ENCODE measurements at places on chromosomes 5 and 9. TPM values are rescaled to one million over a fixed set of nuclear protein-coding genes. Genes with fewer than 3 reads are reported as not detected.

DNA sequence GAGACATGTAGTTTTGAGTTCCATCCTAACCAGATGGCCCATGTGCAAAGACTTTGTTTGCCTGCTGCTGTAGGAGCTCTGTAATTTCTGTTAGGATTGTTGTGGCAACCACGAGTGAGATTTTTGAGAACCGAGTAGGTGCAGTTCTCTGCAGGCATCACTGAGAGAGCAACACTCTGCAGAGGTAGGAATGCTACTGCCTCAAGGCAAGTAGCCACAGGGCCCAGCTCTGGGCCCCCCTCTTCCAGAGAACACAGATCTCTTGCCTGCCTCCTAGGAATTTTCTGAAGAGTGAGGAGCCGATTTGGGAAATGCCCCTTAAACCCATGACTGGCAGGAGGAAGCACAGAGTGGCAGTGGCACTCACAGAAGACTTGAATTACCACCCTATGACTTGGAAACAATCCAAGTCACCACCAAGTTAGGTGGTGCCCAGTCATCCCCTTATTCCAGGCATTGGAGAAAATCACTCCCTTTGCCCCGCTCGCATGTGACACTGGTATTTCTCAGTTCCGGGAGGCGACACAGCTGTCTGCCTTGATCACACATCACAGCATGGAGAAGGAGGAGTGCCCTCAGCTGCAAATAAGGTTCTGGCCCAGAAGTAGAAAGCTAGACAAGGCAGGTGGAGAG is 52.5 kb upstream of the SLC2A8 start:
- DNase-seq, result no peak

GRCh38 chr9:119284118-119284517 is 85.1 kb downstream of the BRINP1 start:
- no peak for DNase-seq

GRCh38 chr5:139413153-139413552 is 9.3 kb upstream of the SPATA24 start:
- DNase-seq, result no peak

The TLR4 gene
- 23.5 TPM for total RNA-seq

DNA sequence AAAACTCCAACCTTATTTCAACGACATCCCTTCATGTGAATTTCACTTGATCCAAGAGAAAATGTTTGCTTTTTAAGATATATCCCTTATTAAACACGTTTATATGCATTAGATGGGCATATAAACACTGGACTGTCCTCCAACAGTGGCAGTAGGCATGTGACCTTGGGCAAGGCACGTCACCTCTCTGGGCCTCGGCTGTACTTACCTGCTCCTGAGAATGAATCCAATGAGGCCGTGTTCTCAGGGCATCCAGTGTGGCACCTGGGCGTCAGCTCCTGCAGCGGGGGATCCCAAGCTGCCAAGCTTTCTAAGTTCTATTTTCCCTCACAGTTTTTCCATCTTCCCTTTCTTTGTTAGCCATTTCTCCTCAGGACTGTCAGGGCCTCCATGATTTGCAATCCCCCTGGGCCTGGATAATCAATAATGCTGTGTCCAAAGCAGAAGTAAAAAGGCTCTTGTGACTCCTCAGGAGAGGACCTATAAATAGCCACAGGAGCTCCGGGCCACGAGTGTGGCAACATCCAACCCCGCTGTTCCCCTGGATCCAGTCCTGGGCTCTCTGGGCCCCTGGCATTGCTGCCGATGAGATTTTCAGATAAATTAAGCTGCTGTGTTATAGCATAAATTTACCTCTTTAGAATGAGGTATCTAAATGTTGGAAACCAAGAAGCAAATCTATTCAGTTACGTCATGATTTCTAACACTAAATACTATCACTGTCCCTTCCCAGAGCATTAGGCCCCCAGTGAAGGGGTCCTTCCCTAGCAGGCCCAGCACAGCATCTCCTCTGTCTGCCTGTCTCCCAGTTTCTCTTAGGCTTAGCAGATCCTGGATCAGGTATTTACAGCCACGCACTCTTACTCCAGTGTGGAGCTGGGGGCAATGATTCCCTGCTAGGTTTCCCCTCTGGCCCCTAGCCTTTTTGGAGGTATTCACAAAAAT is 76.8 kb downstream of the PTPN3 start:
- no peak for DNase-seq

- no peak for DNase-seq
Observed at GRCh38 chr9:70079417-70080037, 35.9 kb downstream of the MAMDC2 start.

DNA sequence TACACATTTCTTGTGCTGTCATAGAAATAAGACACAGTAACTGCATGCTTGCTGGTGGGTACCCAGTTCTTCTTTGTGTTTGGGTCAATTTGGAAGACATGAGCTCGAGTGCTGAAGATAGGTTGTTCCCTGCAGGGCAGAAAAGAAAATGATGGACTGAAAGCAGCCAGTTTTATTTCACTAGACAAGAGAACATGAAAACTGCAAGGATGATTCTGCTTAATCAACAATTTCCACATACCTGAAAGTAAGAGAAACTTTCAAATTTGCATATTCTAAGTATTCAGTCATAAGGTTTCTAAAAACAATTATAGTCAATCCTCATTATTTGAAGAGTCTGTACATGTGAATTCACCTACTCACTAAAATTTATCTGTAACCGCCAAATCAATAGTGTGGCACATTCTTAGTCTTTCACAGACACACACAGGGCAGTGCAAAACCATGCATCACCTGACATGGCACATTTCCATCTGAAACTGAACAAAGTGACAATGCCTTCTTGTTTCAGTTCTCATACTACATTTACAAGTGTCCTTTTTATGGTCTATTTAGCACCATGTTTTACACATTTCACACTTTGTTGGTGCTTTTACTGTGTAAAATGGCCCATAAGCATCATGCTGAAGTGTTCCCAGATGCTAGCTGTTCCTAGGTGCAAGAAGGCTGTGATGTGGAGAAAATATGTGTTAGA is 56.9 kb downstream of the HOMER1 start:
- no peak for DNase-seq

The HRCT1 gene
- total RNA-seq, result 7.2 TPM

The SPINK4 gene
- not detected for total RNA-seq

- DNase-seq, result no peak
Observed at GRCh38 chr5:119840175-119840574, 210.8 kb downstream of the FAM170A start.

DNA sequence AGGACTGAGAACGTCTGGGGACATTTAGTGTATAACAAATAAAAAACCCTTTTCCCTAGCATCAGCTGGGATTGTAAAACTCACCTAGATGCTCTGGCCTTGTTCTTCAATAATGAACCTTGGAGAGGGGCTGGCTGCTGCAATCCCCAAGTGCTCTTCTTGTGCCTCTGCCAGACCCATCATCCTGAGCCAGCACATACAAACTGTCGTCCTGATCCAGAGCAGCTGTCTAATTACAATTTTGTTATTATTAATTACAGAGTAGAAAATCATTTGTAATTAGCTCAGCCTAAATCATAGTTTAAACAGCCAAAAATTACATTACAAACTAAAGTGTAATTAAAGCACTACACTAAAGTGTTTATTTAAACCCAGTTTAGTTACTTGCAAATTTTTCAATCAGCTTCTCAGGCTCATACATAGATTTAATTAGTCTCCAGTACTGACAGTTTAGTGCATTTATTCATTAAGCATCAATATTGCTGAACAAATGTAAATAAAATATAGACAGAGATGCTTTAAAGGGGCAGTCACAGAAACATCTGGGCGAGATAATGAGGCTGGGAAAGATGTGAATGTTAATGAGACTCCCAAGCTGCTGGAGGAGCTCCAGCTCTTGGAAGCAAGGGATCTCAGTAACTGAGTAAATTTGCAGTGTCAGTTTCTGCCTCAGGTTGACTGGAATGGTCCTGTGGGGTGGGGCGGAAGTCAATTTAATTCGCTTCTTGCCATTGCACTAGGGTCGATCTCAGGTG is 632.3 kb upstream of the TLE4 start:
- no peak for DNase-seq

- no peak for DNase-seq
Observed at GRCh38 chr5:155822177-155822576, 504.8 kb upstream of the SGCD start.

The AK3 gene
- total RNA-seq, result 81.6 TPM

- no peak for DNase-seq
Observed at GRCh38 chr5:126695091-126695490, 81.8 kb upstream of the LMNB1 start.

- no peak for DNase-seq
Observed at GRCh38 chr5:68950930-68951329, 142.9 kb upstream of the SLC30A5 start.

DNA sequence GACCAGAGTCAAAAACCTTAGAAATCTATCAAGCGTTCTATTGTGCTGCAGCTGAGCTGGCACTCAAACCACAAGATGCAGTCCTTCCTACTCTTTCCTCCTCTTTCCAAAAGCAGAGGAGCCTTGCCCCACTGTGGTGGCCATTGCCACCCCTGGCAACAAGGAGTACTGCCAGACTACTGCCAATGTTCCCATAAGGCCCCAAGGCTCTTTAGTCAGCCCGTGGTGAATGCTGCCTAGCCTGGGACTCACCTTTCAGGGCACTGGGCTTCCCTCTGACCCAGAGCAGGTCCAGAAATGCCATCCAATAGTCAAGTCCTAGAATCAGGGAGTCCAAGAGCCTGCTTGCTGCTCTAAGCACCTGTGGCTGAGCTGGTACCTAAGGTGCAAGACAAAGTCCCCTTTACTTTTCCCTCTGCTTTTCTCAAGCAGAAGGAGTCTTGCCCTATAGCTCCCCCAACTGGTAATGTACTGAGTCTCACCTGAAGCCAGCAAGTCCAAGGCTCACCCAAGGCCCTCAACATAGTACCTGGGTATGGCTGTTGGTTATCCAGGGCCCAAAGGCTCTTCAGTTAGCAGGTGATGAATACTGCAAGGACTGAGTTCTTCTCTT is 219.4 kb downstream of the ATPSCKMT start:
- DNase-seq, result no peak

GRCh38 chr5:62354028-62354874 is 48.2 kb downstream of the KIF2A start:
- DNase-seq, result no peak

DNA sequence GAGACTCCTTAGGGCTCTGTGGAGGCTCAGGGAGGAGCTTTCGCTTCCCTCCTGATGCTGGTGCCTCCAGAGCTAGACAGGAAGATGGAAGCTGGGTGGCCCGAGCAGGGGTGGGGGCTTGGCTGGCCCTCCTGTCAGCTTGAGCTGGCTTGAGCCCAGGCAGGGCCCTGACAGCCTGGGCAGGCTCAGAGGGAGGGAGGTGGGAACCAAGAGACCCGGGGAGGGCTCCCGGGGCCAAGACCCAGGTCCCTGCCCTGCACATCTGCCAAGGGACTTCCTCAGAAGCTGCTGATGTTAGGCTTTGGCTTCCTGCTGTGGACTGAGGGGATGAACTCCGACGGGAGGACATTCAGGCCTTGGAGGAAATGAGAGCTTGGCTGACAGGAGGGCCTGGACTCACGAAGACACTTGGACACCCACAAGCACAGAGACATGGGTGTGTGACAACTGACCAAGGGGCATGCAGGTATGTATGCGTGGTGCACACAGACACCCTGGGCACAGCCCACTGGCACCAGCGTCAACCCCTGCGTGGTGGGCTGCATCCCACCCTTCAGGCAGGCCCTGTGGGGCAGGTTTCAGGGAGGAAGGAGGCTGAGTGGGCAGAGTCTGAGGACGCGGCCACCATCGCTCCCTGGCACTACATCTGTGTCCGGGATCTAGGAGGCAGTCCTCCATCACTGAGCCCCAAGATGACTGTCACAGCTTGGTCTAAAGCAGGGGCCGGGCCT is 1.7 kb upstream of the LTC4S start:
- no peak for DNase-seq

- no peak for DNase-seq
Observed at GRCh38 chr9:137308057-137308619, 6.1 kb upstream of the NRARP start.

- no peak for DNase-seq
Observed at GRCh38 chr5:149759986-149760853, 30.1 kb downstream of the PPARGC1B start.

DNA sequence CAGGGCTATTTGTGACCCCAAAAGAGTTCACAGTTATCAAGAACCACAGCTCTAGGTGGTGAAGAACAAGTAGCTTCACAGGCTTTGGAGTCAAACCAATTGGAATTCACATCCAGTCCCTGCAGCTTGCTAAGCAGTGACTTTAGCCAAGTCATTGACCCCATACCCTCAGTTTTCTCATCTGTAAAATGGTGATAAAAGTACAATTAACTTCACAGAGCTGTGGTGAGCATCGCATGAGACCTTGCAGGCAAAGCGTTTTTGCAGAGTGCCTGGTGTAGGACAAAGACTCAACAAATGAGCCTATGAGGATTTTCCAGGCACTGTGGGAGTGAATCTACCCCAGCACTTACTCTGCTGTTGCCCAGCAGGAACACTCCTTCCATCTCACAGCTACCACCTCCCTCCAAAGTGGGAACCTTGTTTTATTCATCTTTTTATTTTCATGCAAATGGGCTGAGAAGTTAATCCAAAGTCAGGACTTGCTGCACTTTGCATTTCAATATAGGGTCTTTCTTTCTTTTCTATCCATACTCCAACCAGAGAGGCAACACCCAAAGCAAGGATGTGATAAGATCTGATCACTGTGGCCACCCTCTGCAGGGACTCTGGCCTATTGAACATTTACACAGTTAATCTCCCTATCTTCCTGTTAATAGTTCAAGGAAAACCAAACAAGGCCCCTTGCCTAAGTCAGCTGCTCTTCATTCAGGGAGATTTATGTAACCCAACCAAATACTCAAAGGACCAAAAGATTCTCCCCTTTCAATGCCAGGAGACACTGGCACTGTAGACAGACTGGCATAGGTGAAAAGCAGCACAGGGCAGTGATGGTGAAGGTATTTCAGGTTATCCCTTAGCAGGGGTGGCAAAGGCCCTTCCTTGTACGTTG is 41.9 kb downstream of the ABCA1 start:
- no peak for DNase-seq

- no peak for DNase-seq
Observed at GRCh38 chr9:71716138-71716909, 52.0 kb downstream of the CEMIP2 start.

The CRB2 gene
- total RNA-seq, result 0.05 TPM

DNA sequence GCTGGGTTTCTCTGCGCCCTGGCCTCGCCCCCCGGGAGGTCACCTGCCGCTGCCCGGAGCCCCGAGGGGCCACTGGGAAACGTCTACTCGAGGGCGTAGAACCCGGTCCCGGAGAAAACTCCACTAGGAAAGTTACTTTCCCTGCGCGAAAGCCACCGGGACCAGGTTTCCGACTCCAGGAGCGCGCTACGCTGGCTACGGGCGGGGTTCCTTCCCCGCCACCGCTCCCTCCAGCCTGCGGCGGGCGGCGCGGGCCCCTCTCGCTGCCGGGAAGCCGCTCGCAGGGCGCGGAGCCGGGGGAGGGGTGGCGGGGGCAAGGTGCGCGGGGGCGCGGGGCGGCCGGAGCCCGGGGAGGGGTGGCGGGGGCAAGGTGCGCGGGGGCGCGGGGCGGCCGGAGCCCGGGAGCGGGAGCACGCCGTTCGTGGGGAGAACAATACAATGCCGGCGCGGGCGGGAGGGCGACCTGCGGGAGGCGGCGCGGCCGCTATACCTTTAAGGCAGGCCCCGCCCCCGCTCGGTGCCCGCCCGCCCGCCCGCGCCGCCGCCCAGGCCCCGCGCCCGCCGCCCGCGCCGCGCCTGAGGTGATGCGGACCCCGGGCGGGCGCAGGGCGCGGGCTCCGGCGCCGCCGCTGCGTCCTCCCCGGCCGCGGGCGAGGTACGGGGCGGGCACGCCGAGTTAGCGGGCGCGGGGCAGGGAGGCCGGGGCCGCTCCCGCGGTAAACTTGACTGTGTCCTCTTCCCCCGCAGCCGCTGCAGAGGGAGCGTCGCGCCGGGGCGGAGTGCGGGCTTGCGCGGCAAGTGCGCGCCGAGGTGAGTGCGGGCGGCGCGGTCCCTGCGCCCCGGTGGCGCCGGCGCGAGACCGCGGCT is 278.1 kb downstream of the AOPEP start:
- no peak for DNase-seq

Data from ureter (tissue), 1 donor.